ENCODE measurements at places on chromosomes 12 and 14.
A peak's percentile ranks its signal among the peaks of the same experiment; 100 is the strongest.

GRCh38 chr12:13114251-13115052 lies 11.0 kb upstream of the GSG1 start:
- no peak for DNase-seq

GRCh38 chr14:21978184-21978998 lies 304.8 kb upstream of the OR4E1 start:
- no peak for DNase-seq

- no peak for DNase-seq
Measured at GRCh38 chr14:73003681-73004080, 23.2 kb downstream of the ZFYVE1 start.

- no peak for DNase-seq
Measured at GRCh38 chr14:20350860-20351259, 7.4 kb downstream of the PARP2 start.

DNA sequence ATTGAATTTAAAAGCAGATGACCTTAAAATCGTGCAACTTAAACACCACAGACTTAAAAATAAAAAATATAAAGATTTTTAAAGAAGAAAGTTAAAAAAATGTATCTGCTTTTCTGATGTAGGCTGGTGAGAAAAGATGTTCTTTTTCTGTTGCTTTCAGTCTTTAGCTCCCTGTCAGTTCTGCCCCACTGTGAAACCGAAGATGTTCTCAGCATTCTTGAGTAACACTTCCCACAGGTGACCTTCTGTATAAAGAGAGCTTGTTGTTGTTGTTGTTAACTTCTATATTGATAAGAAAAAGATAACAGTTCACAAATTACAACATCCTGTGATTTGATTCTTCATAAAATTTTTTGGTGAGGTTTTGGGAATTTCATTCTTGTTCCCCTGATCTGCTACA lies 377.9 kb upstream of the RGS6 start:
- no peak for DNase-seq

DNA sequence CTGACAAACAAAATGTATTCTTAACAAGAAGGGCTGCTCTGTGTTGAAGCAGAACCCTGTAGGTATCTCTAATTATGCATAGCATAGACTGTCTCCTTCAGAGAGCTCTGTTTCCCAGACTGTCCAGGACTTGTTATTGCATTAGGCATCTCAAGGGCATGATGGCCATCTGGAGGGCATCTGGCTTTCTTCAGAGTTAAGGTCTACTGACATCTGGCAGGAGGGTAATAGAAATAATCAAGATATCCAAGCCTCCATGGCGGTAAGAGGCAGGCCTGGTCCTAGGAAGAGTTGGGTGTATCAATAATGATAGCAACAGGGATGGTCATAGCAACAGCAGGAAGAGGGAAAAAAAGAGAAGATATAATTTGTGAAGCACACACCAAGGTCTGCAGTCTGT lies 161.2 kb downstream of the TTC8 start:
- no peak for DNase-seq

GRCh38 chr12:125202421-125202820 lies 137.2 kb downstream of the AACS start:
- no peak for DNase-seq

DNA sequence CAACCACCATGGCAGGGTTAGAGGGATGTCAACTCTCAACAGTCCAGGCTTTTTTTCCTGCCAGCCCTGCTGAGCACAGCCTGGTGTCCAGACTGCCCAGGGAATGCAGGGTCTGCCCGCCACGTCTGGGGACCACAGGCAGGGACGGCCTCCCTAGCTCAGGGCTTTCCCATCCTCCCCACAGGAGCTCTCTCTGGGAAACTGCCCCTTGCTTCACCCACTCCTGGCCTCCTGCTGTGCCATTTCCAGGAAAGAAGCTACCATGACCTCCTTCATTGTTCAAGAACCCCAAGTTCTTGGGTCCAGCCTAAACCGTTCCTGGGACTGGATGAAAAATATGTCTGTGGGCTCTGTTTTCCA lies 4.8 kb downstream of the SCNN1A start:
- DNase-seq = no peak

DNA sequence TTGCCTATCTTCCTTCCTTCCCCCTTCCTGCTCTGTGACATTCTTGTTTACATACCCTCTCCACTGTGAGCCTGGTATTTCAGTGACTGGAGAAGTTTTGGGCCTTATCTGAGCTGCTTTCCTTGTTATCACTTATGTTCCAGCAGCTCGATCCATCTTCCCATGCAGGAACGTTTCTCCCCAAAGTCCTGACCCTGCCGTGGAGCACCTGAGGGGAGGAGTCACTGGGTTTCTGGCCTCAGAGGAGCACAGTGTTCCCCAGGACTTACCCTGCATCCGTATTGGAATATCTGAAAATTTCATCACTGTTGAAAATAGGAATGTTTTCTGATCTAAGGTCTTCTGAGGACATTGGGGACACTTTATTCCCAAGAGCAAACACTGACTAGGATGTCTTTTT lies 141.8 kb downstream of the CACNA1C start:
- DNase-seq = no peak

- DNase-seq = no peak
Measured at GRCh38 chr12:13049816-13050215, 5.6 kb downstream of the FAM234B start.

DNA sequence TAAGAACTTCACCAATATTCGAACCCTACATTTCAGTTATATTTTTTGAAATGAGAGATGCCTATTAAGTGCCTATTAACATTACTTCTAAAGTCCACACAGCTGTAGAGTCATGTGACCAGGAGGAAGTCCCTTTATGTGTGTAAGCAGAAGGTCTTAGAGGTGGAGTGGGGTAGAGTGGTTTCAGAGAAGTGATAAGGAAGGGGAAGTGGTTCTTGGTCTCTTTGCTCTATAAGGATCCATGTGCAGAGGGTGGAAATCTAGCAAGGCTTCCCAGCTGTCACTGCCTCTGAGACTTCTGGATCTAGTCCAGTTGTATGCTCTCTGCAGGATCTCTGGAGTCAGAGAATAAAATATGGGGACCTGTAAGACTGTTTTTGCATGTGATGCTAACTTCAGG lies 673.9 kb downstream of the FLRT2 start:
- no peak for DNase-seq

GRCh38 chr14:89283327-89284060 lies 133.5 kb downstream of the FOXN3 start:
- no peak for DNase-seq

DNA sequence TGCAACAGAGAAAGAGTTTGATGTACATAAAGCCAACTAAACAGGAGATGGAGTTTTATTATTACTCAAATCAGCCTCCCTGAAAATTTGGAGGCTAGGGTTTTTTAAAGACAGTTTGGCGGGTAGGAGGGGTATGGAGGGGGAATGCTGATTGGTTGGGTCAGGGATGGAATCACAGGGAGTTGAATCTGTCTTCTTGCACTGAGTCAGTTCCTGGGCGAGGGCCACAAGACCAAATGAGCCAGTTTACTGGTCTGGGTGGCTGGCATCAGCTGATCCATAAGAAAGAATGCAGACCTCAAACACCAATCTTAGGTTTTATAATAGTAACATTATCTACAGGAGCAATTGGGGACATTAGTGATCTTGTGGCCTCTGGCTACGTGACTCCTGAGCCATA lies 64.9 kb downstream of the RIN3 start:
- DNase-seq = peak; percentile 34

- DNase-seq = no peak
Measured at GRCh38 chr12:130645751-130646150, 70.3 kb downstream of the RIMBP2 start.

DNA sequence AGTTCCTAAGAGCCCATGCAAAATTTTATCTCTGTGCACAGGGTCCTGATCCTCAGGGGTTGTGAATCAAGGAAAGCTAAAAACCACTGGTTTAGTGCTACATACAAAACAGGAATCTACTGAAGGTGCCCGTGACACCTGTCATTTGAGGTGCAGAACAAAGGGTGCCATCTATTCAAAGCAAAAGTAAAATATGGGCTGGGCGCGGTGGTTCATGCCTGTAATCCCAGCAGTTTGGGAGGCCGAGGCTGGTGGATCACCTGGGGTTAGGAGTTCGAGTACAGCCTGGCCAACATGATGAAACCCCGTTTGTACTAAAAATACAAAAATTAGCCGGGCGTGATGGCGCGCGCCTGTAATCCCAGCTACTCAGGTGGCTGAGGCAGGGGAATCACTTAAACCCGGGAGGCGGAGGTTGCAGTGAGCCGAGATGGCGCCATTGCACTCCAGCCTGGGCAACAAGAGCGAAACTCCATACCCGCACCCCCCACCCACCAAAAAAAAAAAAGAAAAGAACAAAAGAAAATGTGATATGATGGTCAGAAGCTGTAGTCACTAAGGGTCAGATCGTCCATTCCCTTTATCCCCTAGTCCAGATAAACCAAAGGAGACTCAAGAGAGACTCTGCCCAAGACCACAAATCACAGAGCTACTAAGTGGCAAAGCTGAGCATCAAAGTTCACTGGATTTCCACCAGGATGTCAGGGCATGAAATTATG lies 3.4 kb downstream of the PPTC7 start:
- no peak for DNase-seq

DNA sequence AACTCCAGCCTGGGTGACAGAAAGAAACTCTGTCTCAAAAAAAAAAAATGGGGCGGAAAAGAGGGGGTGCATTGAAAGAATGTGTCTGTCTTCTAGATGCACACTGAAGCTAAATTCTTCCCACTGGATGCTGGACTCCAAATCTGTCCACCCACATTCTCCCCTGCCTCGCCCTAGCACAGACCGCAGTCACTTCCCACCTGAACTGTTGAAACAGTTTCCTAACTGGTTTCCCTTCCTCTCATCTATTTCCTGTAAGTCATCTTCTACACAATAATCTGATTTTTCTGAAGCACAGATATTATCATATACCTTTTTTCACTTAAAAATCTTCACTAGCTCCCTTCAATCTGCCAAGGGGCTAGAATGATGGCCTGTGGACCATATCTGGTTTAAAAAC lies 1.5 kb upstream of the HCAR1 start:
- no peak for DNase-seq

GRCh38 chr12:5070090-5070489 lies 26.4 kb downstream of the KCNA5 start:
- DNase-seq = no peak

DNA sequence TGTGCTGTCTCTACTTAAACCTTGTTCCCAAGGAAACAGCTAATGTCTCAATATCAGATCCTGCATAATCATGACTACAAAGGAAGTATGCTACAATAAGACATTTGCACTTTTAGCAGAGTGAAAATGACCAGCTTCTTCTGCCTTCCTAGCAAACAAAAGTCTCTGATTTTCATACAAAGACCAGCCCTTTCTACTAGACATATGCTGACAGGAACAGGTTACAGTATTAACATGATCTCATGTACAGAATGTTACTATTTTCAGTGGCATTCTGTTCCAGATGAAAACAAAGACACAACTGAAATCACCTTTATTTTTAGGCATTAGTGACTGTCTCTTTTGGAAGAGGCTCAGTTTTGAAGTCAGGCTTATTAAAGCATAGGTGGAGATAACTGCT lies 228.6 kb downstream of the MED13L start:
- DNase-seq = no peak

DNA sequence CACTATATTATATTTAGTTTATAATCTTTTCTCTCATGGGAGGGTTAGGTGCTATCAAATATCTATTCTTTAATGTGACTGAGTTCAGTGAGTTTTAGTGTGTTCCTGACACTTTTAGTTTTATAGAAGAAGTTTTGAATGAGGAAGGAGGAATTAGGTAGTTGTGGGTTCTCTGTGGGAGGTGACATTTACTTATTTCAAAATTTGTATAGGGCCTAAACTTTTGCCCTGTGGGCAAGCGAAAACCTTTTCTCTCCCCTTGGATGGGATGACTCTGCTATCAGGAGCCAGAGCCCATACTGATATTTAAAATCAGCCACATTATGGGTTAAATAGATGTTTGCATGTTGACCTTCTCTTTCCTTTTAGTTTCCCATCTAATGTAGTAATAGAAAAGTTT lies 43.6 kb downstream of the SPATS2 start:
- DNase-seq = no peak

GRCh38 chr12:79128956-79129355 lies 264.4 kb downstream of the SYT1 start:
- no peak for DNase-seq

DNA sequence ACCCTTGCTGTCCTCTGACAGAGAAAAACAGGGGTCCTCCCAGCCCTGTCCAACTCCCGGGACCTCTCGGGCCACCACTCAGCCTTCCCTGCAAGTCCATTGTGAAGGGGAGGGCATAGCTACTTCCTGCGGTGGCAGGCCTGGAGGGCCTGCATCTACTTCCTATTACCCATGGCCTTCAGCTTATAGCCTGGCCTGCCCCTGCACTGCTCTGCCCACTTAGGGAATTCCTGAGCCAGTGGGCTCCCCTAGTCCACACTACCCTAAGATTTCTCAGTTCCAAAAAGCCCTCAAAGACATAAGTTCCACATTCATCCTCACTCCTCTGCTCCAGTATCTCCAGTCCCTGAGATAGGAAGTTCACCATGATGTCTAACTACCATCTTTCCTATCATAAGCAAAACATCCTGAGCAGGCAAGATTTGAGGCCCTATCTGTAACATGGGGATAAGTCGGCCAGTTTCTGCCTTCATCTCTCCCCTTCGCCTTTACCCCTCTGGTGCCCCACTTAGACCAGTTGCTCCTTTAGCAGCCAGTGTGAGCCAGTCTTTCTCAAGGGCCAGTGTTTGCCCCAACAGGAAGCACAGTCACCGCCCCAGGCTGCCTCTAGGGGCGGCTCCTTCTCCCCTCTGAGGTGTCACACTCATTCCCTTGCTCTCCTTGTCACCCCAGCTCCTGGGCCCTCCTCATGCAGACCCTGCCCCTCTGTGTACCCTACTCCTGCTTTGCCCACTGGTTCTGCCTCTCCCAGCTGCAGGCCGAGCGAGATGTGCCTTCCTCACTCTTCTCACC lies 10.9 kb downstream of the HDAC7 start:
- DNase-seq = no peak

DNA sequence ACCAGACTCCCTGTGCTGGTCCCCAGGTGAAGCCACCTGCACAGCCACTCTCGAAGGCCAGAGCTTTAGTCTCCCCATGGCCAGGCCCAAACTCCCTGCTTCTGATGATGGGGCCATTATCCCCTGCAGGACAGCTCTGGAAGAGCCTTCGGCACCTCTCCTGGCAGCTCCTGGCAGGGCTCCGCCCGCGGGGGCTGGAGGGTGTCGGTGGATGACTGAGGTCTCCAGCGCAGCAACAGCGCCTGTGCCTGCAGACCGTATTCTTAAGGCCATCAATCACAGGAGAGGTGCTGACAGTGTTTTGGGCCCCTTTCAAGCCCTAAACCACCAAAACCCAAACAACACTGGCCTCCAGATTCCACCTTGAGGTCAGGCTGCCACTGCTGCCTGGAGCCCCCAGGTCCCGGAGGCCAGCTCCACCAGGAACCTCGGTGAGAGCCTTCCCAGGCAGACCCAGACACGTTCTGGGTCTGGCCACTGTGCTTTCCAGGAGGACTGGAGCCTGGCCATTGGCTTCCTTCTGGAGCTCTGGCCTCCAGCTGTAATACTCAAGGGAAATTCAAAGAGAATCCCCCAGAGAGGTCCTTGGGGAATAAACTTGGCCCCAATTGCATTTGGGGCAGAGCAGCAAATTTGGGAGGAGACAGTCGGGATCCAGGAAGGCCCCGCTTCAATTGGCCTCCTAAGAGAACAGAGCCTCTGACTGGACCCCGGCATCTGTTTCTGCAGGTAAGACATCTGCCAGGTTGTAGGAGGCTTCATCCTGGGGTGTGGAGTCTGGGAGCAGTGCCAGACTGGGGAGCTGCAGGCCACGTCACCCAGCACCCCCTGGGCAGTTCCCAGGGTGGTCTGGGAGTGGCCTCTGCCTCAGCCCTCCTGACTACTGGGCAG lies 210.6 kb upstream of the RTL1 start:
- no peak for DNase-seq

Measured in thoracic aorta (tissue), 2 donors.